ENCODE measurements at places on chromosomes 7 and 10.

GRCh38 chr10:8365935-8366911 lies 311.7 kb downstream of the GATA3 start:
- peak; percentile 63 for ATAC-seq

DNA sequence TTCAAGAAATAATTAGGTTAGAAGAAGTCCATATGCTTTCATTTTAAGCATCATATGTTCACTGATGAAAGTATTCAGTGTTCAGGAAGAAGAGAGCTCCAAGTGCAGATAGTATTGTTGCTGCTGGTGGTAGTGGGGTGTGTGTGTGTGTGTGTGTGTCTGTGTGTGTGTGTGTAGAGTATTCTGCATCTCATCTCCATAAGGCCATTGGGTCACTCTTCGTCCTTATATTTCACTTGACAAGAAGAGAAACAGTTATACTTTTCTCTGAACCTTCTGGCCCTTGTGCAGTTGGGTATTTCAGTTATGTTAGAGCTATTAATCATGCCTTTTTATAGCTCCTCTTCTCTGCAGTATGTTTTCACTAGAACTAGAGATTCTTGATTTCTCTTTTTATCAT lies 26.2 kb downstream of the ADAM22 start:
- ATAC-seq, result no peak

GRCh38 chr7:29749701-29750321 lies 56.5 kb upstream of the WIPF3 start:
- ATAC-seq, result no peak

GRCh38 chr10:69334302-69335062 lies 56.2 kb downstream of the HK1 start:
- ATAC-seq, result no peak

DNA sequence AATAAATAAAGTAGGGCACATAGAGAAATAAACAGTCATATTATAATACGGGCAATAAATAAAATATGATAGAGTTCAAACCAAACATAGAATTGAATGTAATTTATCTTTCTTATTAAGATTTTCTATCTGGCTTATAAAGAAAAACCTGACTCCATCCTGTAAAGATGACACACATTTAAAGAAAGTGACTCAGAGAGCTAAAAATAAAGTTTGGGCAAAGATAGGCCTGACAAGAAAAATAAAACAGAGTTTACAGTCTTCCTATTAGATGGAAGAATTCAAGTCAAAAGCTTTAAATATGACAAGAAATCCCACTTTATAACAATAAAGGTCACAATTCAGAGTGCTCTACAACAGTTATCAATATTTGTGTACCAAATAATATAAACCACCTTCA lies 580.6 kb downstream of the PHTF2 start:
- no peak for ATAC-seq

- no peak for ATAC-seq
Observed at GRCh38 chr7:103632972-103633371, 187.0 kb upstream of the SLC26A5 start.

All from activated CD4-positive, CD25-positive, alpha-beta regulatory T cell treated with anti-CD3 and anti-CD28 coated beads, Interleukin-2, amount 50 U/mL, for 24 hours (primary cell).